T-helper 17 cell (primary cell): ENCODE measurements at places on chromosomes 2 and 18.

DNA sequence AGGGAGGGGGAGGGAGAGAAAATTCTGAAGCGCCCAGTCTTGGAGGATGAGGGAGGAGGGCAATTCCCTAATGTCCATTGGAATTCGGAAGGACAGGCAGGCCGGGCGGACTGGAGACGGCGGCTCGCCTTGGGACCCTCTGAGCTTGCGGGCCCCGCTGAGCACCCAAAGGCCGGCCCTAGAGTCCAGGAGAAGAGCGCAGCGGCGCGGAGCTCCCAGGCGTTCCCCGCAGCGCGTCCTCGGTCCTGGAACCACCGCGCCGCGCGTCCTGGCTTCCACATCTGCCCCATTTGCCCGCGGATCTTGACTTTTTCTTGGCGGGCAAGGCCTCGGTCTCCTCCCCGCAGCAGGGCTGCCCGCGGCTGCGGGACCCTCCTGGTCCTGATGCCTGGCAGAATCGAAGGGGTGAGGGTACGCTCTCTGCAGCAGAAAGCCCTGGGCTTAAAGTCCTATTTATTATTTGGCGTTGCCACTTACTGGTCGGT, 675 bp upstream of the MLPH start:
- DNase-seq: no peak

DNA sequence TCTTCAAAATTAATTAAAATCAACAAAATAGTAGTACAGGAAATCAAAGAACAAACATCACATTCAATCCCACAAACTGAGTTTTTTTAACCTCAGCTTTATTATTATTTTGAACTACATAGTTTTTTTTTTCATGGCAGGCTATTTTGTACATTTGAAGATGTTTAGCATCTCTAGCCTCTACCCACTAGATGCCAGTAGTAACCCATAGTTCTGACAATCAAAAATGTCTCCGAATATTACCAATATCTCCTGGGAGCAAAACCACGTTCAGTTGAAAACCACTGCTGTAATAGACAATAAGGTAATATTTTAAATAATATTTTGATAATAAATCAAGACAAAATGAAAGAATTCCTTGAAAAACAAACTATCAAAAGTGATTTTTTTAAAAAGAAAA, 702.6 kb upstream of the LRRTM1 start:
- no peak for DNase-seq

- DNase-seq: no peak
Observed at GRCh38 chr2:209431701-209432100, 7.9 kb downstream of the MAP2 start.

- DNase-seq: no peak
Observed at GRCh38 chr2:124145982-124146381, 120.9 kb downstream of the CNTNAP5 start.

DNA sequence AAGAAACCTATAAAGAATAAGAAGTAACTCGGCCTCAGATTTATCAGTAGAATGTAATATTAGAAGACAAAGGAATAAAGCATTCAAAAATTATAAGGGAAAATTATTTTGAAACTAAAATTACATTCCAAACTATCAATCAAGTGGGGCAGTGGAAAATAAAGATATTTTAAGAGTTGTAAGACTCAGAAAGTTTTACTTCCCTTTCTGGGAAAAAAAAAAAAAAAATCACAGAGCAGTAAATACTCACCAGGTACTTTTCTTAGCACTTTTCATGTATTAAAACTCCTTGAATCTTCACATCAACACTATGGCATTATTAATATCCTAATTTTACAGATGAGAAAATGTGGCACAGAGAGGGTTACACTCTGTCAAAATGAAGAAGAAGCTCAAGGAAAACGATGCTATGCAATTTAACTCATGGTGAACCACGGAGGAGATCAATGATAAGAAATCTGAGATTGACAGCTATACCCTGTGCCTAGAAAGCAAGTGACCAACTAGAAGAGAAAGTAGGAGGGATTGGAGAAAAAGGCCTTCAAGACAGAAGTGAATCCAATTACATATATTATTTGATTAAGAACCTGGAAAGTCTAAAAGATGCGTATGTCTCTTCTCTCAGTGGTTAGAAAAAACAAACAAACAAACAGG, 238.9 kb upstream of the ID2 start:
- DNase-seq: no peak

DNA sequence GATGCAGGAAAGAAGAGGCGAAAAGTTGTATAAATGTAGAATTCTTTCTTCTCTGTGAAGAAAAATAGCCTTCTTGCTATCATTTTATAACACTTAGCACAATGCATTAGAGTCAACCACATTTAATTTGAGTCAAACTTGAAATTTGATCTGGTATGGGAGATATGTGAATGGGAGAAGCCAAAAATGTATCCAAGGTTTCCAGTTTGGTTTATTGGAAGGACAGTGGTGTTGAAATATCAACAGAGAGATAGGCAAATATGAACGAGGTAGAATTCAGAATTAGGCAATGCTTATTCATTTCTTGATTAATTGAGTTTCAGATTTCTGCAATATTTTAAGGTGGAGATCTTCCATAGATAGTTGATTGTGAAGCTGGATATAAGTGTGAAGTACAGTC, 991.9 kb upstream of the CHAC2 start:
- no peak for DNase-seq
